ENCODE measurements at places on chromosomes 5 and 9.

DNA sequence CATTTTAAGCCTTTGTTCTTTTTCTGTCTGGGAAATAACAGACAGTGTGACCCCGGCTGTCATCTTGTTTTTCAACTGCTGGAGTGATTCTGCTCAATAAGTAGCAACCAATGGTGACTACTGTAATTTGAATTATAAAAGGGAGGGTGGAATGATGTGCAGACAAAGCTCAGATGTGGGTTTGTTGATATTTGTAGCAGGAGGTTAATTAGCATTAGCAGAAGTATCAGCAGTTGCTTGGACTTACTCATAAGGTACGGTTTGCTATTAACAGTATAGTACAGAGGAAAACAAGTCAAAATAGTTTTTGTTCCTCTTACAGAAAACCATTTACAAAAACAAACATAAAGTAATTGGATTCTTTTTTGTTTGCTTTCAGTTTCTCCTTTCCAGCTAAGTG lies 140.4 kb downstream of the TUSC1 start:
- DNase-seq: no peak

- DNase-seq: no peak
These were observed 18.0 kb downstream of the NNT start for GRCh38 chr5:43620944-43621505.

GRCh38 chr9:133846483-133847090 lies 108.4 kb upstream of the SARDH start:
- DNase-seq: no peak

DNA sequence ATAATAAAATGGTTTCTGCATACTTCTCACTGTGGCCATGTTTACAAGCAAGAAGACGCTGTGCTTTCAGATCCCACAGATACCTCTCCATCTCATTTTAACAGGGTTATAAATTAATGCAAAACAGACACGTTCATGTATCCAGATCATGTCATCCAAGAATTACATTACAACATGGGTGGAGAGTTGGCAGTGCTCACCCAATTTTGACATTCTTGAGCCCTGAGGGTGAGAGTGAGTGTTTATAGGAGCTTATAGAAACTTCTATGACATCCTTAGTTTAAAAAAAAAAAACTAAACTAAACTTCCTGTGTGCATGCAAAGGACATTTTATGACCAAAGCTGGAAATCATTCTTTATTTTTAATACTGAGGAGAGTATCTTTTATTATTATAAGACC lies 9.1 kb downstream of the PRKACG start:
- no peak for DNase-seq

GRCh38 chr5:88758184-88758583 lies 124.8 kb downstream of the MEF2C start:
- DNase-seq: no peak

GRCh38 chr9:137295238-137295811 lies 6.7 kb downstream of the NRARP start:
- DNase-seq: peak; percentile 51

DNA sequence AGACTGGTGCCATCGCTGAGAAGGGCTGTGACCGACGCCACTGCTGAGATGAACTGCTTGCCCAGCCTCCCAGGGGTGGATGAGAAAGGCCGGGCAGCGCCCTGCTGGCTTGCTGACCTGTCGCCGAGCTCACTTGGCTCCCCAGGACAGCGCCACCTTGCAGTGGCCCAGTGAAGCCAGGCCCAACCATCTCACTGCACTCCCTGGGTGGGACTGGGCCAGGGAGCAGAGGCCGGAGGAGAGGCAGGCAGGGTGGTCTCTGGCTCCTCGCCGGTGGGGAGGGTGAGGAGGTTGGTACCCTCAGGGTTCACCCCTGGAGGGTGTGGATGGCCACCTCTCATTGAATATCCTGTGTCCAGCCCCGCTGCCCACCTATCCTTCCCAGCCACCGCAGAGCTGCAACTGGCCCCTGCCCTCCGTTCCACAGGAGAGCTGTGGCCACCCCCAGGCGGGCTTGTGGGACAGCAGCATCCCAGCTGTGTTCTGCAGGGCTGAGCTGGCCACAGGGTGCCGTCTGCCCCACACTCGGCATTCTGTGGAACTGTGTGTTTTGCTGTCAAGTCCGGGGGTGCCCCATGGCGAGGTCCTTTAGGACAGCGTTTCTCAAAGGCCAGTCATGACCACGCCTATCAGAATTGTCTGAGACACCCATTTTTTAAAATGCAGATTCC lies 41.0 kb upstream of the FCN2 start:
- no peak for DNase-seq

DNA sequence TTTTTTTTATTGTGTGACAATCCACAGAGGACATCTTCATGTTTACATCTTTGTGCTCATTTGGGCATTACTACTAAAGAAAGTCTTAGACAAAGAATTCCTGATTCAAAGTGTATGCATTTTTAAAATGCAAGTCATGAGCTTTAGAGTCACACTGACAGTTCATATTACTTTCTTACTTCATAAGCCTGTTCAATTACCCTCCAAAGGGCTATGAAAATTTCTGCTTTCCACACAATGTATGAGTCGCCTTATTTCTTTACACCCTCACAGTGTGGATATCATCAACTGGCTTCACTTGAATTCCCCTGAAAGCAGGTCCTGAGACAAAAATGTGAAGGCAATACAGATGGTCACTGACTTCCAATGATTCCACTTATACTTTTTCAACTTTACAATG lies 280.4 kb upstream of the PTGER4 start:
- no peak for DNase-seq

- no peak for DNase-seq
These were observed 175.3 kb upstream of the KLF9 start for GRCh38 chr9:70589571-70590314.

- DNase-seq: no peak
These were observed 7.1 kb upstream of the PLK2 start for GRCh38 chr5:58466939-58467338.

- DNase-seq: no peak
These were observed 44.6 kb upstream of the ADRB2 start for GRCh38 chr5:148781766-148782165.

GRCh38 chr5:59843511-59844213 lies 49.9 kb downstream of the PDE4D start:
- DNase-seq: no peak

GRCh38 chr5:149271195-149271715 lies 404 bp upstream of the AFAP1L1 start:
- no peak for DNase-seq

GRCh38 chr9:130989891-130990290 lies 19.1 kb upstream of the LAMC3 start:
- DNase-seq: no peak

DNA sequence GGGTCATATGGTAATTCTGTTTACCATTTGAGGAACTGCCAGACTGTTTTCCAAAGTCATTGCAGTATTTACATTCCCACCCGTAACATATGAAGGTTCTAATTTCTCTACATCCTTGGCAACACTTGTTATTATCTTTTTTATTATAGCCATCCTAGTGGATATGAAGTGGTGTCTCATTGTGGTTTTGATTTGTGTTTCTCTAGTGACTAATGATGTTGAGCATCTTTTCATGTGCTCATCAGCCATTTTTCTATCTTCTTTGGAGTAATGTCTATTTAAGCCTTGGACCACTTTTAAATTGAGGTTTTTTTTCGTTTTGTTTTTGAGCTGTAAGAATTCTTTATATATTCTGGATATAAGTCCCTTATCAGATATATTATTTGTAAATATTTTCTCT lies 132.8 kb upstream of the RUSC2 start:
- no peak for DNase-seq

GRCh38 chr9:36665921-36666431 lies 93.3 kb downstream of the MELK start:
- no peak for DNase-seq

- peak; percentile 38 for DNase-seq
These were observed 86.9 kb downstream of the UGCG start for GRCh38 chr9:111983484-111983908.

DNA sequence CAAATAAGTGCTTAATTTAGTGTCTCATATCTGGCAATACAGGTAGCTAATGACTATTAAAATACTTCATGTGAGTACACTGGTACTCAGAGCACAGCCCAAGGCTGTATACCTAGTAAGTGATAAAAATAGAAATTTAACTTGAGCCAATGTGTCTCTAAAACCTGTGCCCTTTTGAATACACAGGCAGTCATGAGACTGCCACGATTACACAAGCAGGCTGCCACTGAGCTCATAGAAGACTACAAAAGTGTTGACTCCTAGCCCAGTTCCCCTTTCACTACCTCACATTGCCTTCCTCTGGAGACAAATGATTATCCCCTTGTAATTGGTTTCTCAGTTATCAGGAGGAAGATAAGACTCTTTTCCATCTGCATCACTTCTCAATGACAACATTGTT lies 66.3 kb upstream of the PAPPA start:
- no peak for DNase-seq

- DNase-seq: no peak
These were observed 112.7 kb upstream of the ITGA1 start for GRCh38 chr5:52674815-52675545.

DNA sequence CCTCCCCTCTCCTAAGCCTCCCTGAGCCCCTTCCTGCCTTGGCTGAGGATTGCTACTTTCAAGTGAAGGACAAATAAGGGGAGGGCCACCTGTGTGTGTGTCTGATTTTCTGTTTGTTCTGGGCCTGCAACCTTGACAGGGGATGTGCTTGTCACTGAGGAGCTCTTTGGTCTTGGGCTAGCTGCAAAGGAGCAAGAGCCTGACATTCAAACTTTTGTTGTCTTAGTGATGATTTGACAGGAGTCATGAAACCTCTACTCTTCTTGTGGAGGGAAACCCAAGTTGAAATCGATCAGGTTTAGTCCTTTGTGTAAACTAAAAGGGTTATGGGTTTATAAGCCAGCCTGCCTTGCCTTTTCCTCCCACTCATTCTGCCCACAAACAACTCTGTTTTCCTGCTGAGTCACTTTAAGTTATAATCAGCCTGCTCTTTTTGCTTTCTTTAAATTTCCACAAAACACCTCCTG lies 16.9 kb downstream of the CLTA start:
- DNase-seq: no peak

DNA sequence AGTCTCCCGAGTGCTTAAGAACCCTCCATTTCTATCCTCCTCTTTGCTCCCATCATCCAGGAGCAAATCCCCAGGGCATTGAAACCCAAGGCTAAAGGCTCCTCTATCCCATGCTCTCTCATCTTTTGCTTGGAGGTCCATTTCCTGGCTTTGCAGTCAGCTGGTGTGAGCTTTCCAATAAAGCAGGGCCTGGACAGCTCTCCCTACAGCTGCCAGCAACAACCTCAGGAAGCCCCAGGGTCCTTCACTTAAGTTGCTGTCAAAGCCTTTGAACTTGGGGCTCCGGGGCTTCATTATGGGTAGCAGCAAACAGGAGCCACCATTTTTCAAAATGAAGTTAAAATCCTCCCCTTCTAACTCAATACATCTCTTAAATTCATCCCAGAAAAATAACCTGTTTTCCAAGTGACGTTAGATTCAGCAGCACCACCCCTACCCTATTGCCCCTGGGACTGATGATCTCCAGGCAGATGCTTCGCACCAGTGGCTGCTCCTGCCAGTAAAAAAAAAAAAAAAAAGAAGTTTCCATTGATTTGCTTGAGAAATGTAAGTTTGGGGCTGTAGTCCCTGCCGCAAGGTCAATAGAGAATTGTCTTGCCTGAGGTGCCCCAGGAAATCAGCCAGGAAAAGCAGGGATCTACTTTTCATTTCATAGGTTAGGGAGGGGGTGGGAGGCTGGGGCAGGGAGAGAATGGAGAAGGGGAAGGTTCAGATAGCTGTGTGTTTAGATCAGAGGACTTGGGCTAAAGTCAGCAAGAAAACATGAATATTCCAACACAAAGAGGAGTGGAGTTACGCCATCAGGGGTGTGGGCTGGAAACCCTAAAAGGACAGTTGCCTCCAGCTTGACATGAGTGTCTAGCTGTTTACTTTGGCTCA lies 83.8 kb upstream of the IL6ST start:
- DNase-seq: no peak

- no peak for DNase-seq
These were observed 52.8 kb downstream of the VCAN start for GRCh38 chr5:83524345-83524744.

DNA sequence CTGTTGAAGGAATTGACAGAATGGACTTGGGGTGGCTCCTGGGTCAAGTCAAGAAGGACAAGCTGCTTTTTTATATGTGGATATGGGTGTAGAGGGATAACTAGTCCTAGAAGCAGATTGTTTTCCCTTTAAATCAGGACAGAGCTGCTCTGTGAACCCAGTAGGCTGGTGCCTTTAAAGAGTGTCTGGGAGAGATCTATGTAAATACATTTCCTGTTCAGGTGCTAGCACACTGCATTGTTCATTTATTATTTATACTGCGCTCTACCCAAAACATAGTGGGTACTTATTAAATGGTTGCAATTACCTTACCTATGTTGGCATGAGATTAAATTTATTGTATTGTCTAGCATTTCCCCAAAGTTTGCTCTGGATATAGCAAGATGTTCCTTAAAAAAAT lies 86.6 kb upstream of the EQTN start:
- DNase-seq: peak; percentile 35

GRCh38 chr5:173354645-173355044 lies 26.4 kb upstream of the STC2 start:
- DNase-seq: no peak

Measured in NAMALWA (cell line).